ENCODE measurements at places on chromosomes 5 and 9.

DNA sequence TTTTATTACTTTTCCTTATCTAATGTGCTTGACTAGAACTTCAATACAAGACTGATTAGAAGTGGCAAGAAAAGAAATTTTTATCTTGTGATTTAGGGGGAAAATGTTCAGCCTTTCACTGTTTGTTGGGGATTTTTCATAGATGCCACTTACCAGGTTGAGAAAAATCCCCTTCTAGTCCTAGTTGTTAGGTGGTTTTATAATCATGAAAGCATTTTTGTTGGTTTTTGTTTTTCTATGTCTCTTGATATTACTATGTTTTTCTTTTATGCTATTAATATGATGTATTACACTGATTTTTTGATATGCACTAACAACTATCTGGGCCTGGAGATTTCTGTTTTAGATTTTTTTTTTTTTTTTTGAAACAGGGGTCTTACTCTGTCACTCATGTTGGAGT lies 134.0 kb downstream of the PARP8 start:
- peak; percentile 16 for DNase-seq

DNA sequence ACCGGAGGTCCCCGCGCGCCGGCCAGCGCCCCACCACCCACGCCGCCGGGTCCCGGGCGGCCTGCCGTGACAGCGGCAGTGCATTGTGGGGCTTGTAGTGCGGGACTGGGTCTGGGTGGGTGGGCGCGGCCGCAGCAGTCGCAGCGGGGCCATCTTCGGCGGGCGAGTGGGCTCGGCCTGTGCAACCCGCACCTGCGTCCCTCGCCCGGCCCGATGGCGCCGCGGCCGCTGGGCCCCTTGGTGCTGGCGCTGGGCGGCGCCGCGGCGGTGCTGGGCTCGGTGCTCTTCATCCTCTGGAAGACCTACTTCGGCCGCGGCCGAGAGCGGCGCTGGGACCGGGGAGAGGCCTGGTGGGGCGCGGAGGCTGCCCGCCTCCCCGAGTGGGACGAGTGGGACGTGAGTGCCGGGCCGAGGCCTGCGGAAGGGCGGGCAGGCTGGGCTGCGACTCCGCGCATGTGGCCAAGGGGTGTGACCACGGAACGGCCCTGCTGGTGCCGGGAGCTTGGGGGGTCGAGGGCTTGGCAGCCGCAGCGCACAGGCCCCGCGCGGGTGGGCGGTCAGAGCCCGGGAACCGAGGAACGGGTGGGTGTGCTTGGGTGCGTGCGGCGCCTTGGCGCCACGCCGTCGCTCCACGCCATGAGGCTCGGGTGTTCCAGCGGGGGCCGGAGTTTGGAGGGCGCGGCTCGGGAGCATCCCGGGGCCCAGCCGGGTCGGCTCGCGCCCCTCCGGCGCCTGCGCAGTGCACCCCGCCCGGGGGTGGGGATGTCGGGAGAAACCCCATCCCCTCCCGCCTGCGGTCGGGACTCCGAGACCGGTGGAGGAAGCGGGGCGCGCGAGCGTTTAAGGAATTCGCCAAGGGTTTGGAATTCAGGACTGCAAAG lies at the start of gene ARL10:
TSS of gene ARL10 (plus strand) at position 137 of the 881 bp plus-strand sequence. CDS start at position 214, 77 bp downstream.
- peak; percentile 85 for DNase-seq

DNA sequence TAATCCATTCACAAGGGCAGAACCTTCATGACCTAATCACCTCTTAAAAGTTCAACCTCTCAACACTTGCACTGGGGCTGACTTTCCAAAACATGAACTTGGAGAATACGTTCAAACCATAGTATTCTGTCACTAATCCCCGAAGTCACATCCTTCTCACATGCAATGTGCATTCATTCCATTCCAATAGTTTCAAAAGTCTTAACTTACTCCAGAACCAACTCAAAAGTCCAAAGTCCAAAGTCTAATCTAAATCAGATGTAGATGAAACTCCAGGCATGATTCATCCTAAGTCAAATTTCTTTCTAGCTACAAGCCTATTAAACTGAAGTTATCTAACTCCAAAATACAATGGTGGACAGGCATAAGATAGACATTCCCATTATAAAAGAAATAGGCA lies 21.7 kb upstream of the ADAMTSL1 start:
- DNase-seq: no peak

- no peak for DNase-seq
Observed at GRCh38 chr5:151284392-151284967, 19.1 kb downstream of the SLC36A3 start.

GRCh38 chr9:87280421-87280820 lies 217.2 kb upstream of the DAPK1 start:
- DNase-seq: no peak

DNA sequence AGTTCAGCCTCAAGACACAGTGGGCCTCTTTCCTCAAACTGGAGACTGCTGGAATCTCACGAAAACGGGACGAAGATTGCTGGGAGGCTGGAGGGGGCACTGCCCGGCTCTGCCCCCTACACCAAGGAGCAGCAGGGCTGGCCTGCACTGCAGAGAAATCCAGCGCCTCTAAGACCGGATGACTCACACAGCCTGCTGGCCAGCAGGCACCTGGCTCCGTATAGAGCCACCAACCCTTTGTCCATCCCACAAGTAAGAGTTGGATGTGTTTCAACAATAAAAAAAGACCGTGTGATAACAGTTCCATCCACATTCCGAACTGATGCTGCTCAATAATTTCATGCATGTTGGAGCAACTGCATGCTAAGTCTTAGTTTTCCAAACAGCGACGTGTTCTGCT lies 11.5 kb downstream of the CCDC127 start:
- DNase-seq: no peak

GRCh38 chr5:79510638-79511037 lies 3.3 kb downstream of the HOMER1 start:
- DNase-seq: no peak

GRCh38 chr5:51908215-51908614 lies 525.0 kb downstream of the ISL1 start:
- no peak for DNase-seq

DNA sequence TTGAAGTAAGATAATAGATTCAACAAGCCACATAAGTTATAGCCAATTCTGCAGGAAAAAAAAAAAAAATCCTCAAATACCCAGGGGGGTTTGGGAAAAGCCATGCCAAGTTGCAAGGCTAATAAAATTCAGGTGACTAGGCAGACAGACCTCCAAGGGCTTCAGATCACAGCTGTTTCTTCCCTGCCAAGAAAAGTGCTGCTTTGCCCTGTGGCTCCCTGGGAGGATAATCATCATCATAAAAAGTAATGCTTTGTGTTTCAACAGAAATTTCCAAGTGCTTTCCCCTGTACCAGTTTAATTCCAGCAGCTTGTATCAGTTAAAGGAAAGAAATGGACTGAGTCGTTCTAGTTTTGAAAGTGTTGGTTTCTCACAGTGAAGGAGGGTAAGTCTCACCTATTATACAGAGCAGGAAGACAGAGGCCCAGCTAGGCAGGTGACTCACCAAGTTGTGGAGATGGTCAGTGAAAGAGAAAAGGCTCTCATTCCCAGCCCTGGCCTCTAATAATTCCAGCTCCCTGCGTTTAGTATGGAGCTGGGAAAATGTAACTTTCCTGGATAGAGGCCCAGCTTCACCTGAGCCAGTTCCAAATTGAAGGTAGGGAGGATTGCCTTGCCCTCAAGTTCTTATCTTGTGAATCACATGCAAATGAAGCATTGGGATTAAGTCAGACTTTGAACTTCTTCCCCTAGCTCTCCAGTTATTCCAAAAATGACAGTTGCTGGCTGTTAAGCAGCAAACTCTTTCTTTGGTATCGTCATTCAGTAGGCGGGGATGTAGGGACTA lies 263.4 kb downstream of the GRIA1 start:
- DNase-seq: no peak

GRCh38 chr9:70425192-70425591 lies 10.7 kb upstream of the KLF9 start:
- DNase-seq: no peak

DNA sequence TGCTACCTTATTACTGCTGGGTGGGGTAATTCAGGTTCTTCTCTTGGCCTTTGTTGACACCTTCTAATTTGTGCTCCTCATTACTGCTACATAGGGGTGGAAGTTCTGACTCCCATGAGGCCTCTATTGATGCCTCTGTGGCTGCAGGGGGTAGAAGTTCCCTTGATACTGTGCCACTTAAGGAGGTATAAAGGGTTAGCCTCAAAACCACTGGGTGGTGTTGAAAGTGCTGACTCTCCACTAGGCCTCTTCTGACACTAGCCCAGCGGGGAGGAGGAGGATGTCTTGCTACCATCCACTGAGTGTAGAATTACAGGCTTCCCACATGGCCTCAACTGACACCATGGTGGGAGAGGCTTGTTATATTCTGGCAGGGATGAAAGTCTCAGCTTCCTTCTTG lies 36.7 kb upstream of the CCDC112 start:
- DNase-seq: no peak

- DNase-seq: no peak
Observed at GRCh38 chr5:149617760-149618306, 36.5 kb downstream of the ARHGEF37 start.

GRCh38 chr9:21965401-21965951 lies 28.7 kb downstream of the CDKN2A start:
- peak; percentile 80 for DNase-seq

- DNase-seq: no peak
Observed at GRCh38 chr9:19108038-19108437, 5.3 kb upstream of the HAUS6 start.

DNA sequence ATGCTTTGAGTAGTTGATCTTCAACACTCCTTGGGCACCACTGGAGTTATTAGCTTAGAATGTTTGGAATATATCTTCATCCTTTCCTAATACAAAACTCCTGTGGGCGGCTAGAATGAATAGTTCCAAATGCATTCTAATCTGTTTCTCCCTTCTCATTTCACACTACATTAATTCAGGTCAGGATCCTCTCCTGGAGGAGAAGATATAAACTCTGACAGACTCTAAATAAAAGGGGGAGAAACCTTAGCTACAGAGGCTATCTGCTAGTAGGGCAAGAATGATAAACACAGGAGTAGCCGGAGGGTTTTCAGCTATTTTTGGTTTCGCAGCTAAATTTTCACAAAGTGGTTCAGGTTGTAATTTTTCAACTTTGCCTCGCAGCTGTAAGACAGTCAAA lies 45.2 kb upstream of the FAM240B start:
- DNase-seq: no peak

DNA sequence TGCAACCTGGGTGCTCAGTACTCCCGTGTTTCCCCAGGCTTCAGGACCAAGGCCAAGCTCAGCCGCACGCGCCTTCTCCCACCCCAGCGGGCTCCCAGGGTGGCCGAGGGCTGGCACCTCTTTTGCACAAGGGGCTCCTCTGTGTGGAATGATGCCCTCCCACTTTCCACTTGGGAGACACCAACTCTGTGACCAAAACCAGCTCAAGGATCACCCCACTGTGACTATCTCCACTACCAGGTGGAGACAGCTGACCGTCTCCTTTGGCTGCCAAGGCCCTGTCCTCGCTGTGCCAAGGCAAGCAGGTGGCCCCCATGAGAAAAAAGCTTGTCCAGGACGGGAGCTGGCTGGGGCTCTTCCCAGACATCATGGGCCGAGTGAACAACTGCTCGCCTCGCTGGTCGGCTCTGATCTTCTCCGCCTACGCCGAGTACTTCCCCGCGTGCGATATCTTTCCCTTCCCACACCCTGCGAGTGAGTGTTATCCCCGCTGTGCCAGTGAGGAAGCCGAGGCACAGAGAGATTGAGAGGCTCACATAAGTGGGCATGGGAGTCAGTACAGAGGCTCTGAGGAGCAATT lies 132.8 kb downstream of the ZNF354C start:
- DNase-seq: no peak

GRCh38 chr9:121645853-121646807 lies 5.3 kb upstream of the DAB2IP start:
- DNase-seq: no peak

- no peak for DNase-seq
Observed at GRCh38 chr5:53110156-53110555, 599 bp upstream of the MOCS2 start.

GRCh38 chr5:136037001-136037705 lies 8.4 kb downstream of the TGFBI start:
- peak; percentile 30 for DNase-seq

- DNase-seq: no peak
Observed at GRCh38 chr5:58545912-58546311, 37.0 kb upstream of the RAB3C start.

DNA sequence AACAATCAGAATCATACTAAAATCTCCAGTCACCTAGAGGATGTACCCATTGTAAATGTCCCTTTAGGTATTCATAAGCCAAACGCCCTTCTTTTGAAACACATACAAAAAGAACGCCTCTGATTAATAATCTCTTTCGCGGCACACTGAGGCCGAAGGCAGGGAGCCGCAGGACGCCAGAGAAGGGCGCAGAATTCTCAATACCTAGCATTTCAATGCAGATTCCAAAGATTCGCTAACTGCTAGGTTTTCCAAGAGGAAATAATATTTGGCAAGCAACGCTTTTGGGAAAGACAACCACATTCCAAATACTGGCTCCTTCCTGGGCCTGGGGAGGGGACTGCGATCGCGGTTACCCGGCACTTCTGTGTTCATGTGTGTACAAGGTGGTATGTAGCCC lies 203.3 kb downstream of the MEF2C start:
- no peak for DNase-seq

GRCh38 chr9:11868795-11869194 lies 824.4 kb upstream of the TYRP1 start:
- no peak for DNase-seq

Measured in GM13977 (cell line).